ENCODE measurements at places on chromosomes 6 and 20.
A peak's percentile ranks its signal among the peaks of the same experiment; 100 is the strongest.

GRCh38 chr6:66127061-66127460, 420.0 kb upstream of the EYS start:
- H3K27me3 ChIP-seq = no peaks in the 10 kb centered on the region
- H3K4me3 ChIP-seq = no peak overlapping the region
- H3K36me3 ChIP-seq = no peaks in the 10 kb centered on the region
- no peak overlapping the region for H3K27ac ChIP-seq
- no peak for DNase-seq

GRCh38 chr20:34337544-34337943, 25.5 kb upstream of the ITCH start:
- no peak overlapping the region for H3K27ac ChIP-seq
- no peak for DNase-seq
- H3K27me3 ChIP-seq = no peaks in the 10 kb centered on the region
- H3K36me3 ChIP-seq = no peaks in the 10 kb centered on the region
- H3K4me1 ChIP-seq = no peaks in the 10 kb centered on the region
- H3K4me3 ChIP-seq = no peak overlapping the region

GRCh38 chr6:83873869-83874268, 14.4 kb downstream of the CYB5R4 start:
- H3K4me3 ChIP-seq = no peak overlapping the region
- no peak overlapping the region for H3K27ac ChIP-seq
- no peaks in the 10 kb centered on the region for H3K36me3 ChIP-seq
- DNase-seq = no peak
- no peaks in the 10 kb centered on the region for H3K27me3 ChIP-seq

DNA sequence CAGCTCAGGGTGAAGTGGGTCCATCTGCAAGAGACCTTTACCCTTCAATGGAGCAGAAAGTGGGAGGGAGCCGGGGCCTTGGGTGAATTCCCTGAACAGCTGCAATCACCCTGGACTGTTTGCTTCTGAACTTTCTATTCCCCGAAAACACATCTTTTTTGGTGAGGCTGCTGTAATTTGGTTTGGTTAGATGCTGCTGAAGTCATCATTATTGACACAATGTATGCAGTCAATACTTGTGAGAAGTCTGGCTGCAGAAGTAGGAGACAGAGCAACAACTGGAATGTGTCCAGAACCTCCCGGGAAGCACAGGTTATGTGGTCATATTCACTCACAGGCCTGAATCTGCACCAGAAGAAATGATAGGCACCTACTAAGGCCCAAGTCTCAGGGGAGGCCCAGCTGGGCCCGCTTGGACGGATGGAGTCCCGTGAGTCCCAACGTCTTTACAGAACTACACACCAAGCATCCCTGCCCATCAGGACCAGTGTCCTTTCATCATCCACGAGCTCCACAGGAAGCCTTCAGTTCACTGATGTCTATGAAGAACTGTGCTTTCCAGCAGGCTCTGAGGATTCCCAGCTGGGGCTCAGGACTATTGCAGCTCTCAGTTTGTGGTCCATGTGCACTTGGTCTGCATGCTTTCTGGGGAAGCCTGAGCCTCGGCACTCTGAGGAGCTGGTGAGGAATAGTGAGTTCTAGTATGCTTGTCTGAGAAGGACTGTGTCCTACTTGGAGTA, 177.6 kb downstream of the THBS2 start:
- H3K4me3 ChIP-seq = no peak overlapping the region
- no peaks in the 10 kb centered on the region for H3K4me1 ChIP-seq
- no peak for DNase-seq
- no peak overlapping the region for H3K27ac ChIP-seq
- H3K36me3 ChIP-seq = no peaks in the 10 kb centered on the region

GRCh38 chr20:39882806-39883205, 806.2 kb downstream of the MAFB start:
- DNase-seq = no peak
- no peaks in the 10 kb centered on the region for H3K27me3 ChIP-seq
- H3K4me1 ChIP-seq = no peaks in the 10 kb centered on the region
- H3K36me3 ChIP-seq = no peaks in the 10 kb centered on the region

GRCh38 chr6:11705069-11705468, 73.5 kb downstream of the ADTRP start:
- H3K36me3 ChIP-seq = no peaks in the 10 kb centered on the region
- H3K27ac ChIP-seq = no peak overlapping the region
- no peak for DNase-seq

DNA sequence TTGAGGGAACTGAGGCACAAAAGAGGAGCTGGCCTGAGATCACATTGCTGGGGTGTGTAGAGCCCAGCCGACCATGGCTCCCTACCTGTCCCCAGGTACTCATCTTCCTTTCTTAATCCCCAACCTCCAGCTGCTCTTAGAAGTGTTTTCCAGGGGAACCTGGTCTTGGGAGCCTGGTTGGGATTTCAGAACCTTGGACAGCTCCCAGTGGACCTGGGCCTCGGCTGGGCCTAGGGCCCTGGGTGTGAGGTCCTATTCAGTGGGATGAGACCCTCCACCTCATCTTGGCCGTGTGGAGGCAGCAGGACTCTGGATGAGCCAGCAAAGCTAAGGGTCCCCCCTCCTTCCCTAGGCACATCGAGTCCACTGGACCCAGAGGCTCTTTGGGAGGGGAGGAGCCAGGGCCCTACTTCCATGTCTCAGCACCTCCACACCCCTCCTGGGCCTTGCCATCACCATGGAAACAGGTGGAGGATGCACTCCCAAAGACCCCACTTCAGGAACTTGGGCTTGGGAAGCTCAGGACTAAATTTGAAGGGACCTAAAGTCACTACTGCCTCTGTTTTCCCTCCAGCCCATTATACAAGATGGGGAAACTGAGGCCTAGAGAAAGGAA, 38.5 kb downstream of the DLGAP4 start:
- no peak for DNase-seq
- H3K27me3 ChIP-seq = no peaks in the 10 kb centered on the region
- H3K27ac ChIP-seq = no peak overlapping the region
- no peak overlapping the region for H3K4me3 ChIP-seq
- H3K36me3 ChIP-seq = no peaks in the 10 kb centered on the region

- no peak overlapping the region for H3K4me3 ChIP-seq
- DNase-seq = no peak
- no peaks in the 10 kb centered on the region for H3K4me1 ChIP-seq
- H3K27me3 ChIP-seq = no peaks in the 10 kb centered on the region
- H3K27ac ChIP-seq = no peak overlapping the region
- no peaks in the 10 kb centered on the region for H3K36me3 ChIP-seq
Measured at GRCh38 chr6:97292671-97293070, 9.7 kb upstream of the MMS22L start.

- no peaks in the 10 kb centered on the region for H3K36me3 ChIP-seq
- no peak overlapping the region for H3K27ac ChIP-seq
- no peak for DNase-seq
- H3K27me3 ChIP-seq = no peaks in the 10 kb centered on the region
- H3K4me3 ChIP-seq = no peak overlapping the region
Measured at GRCh38 chr6:133587546-133588160, 301.3 kb upstream of the TCF21 start.

DNA sequence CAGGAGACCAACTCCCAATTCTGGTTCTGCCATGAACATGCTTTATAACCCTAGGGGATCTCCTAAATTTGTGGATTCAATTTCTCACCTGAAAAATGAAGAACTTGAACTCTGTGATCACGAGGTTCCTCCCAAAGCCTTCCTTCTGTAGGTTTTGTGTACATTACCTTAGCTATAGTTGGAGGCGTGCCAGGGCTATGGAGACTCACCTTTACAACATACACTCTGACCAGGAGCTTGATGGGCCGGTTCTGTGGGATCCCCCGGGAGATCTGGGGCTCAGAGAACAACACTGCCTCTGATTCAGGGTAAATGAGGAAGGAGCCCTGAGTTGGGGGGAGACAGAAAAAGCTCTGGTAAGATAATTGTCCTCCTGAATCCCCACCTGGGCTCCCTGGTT, 34.1 kb downstream of the ERGIC3 start:
- H3K4me3 ChIP-seq = no peak overlapping the region
- no peak overlapping the region for H3K27ac ChIP-seq
- H3K4me1 ChIP-seq = no peaks in the 10 kb centered on the region
- DNase-seq = no peak
- no peaks in the 10 kb centered on the region for H3K36me3 ChIP-seq
- no peaks in the 10 kb centered on the region for H3K27me3 ChIP-seq

DNA sequence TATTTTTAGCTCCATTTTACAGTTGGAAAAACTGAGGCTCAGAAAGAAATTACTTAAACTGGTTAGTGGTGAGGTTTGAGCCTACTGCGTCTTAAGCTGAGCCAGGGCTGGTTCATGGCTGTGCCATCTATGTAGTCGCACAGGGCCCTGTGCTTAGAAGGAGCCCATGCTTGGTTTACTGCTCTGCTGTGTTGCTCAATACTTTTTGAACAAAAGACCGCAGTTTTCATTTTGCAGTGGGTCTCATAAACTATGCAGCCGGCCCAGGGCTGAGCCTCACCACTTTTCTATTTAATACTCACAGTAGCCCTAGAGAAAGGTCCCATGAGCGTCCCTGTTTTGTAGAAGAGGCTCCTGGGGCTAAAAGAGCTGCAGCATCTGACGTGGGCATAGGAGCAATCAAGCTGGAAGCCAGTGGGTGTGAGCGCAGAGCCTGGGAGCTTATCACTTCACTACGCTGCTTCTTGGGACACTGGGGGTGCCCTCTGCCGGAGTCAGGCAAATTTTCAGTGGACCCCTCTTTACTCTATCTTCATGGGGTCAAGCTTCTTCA, 501 bp downstream of the SIRPB2 start:
- no peak overlapping the region for H3K27ac ChIP-seq
- DNase-seq = no peak
- no peaks in the 10 kb centered on the region for H3K4me1 ChIP-seq
- H3K27me3 ChIP-seq = no peaks in the 10 kb centered on the region
- no peak overlapping the region for H3K4me3 ChIP-seq
- no peaks in the 10 kb centered on the region for H3K36me3 ChIP-seq

- H3K36me3 ChIP-seq = no peaks in the 10 kb centered on the region
- no peaks in the 10 kb centered on the region for H3K27me3 ChIP-seq
- H3K27ac ChIP-seq = no peak overlapping the region
- no peaks in the 10 kb centered on the region for H3K4me1 ChIP-seq
- no peak overlapping the region for H3K4me3 ChIP-seq
Measured at GRCh38 chr6:90631046-90631445, 44.2 kb upstream of the MAP3K7 start.

GRCh38 chr6:116191881-116192280, 62.0 kb downstream of the TSPYL4 start:
- no peaks in the 10 kb centered on the region for H3K4me1 ChIP-seq
- DNase-seq = no peak
- H3K27ac ChIP-seq = no peak overlapping the region
- no peaks in the 10 kb centered on the region for H3K36me3 ChIP-seq
- H3K27me3 ChIP-seq = no peaks in the 10 kb centered on the region

DNA sequence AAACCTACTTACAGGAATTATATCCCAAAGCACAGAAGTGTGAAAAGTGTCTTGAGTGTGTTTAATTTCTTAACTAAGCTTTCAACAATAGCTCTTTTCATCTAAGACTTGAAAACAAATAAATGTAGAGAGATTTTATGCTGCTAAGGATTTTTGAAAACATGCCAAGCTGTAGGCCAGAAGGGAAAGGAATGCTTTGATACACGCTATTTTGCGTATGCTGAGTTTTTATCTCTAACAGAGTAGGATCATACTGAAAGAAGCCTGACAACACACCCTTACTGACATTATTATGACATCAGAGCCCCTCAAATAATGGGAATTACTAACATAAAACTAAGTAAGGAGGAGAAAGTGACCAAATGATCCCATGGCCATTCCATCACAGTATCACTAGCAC, 265.5 kb downstream of the KHDC1L start:
- no peaks in the 10 kb centered on the region for H3K27me3 ChIP-seq
- H3K27ac ChIP-seq = no peak overlapping the region
- DNase-seq = no peak
- H3K4me1 ChIP-seq = no peaks in the 10 kb centered on the region
- no peaks in the 10 kb centered on the region for H3K36me3 ChIP-seq

- no peaks in the 10 kb centered on the region for H3K27me3 ChIP-seq
- no peak overlapping the region for H3K4me3 ChIP-seq
- no peak for DNase-seq
Measured at GRCh38 chr20:24357177-24357576, 112.3 kb upstream of the SYNDIG1 start.

- peaks cover 32% of the 10 kb centered on the region for H3K4me1 ChIP-seq
- H3K27ac ChIP-seq = no peak overlapping the region
- no peak for DNase-seq
Measured at GRCh38 chr6:37523412-37523811, 23.7 kb upstream of the CCDC167 start.

GRCh38 chr6:104799134-104799657, 60.5 kb downstream of the HACE1 start:
- no peaks in the 10 kb centered on the region for H3K4me1 ChIP-seq
- DNase-seq = no peak
- no peak overlapping the region for H3K4me3 ChIP-seq
- H3K36me3 ChIP-seq = peaks cover 4% of the 10 kb centered on the region
- H3K27me3 ChIP-seq = no peaks in the 10 kb centered on the region

GRCh38 chr6:1233924-1234323, 78.0 kb upstream of the FOXQ1 start:
- no peaks in the 10 kb centered on the region for H3K36me3 ChIP-seq
- H3K27ac ChIP-seq = no peak overlapping the region
- H3K4me1 ChIP-seq = no peaks in the 10 kb centered on the region
- no peaks in the 10 kb centered on the region for H3K27me3 ChIP-seq
- no peak for DNase-seq

DNA sequence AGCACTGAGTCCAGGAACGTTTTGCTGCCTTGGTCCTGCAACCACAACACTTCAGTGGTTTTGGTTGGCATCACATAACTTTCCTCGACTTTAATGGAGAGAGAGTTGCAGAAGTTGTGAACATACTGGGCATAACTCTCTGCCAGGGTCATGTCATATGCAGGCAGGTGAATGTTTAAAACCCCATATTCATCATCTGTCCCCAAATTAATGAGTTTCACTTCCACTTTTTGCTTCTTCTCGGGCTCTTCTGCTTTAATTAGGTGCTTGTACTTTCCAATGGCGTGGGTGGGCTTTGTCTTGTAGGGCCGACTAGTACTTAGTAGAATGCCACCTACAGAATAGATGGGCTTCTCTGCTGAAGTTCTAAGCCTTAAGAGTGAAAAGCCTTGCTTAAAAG, 45.2 kb upstream of the TFAP2A start:
- no peaks in the 10 kb centered on the region for H3K36me3 ChIP-seq
- no peak overlapping the region for H3K27ac ChIP-seq
- no peak for DNase-seq
- no peak overlapping the region for H3K4me3 ChIP-seq

DNA sequence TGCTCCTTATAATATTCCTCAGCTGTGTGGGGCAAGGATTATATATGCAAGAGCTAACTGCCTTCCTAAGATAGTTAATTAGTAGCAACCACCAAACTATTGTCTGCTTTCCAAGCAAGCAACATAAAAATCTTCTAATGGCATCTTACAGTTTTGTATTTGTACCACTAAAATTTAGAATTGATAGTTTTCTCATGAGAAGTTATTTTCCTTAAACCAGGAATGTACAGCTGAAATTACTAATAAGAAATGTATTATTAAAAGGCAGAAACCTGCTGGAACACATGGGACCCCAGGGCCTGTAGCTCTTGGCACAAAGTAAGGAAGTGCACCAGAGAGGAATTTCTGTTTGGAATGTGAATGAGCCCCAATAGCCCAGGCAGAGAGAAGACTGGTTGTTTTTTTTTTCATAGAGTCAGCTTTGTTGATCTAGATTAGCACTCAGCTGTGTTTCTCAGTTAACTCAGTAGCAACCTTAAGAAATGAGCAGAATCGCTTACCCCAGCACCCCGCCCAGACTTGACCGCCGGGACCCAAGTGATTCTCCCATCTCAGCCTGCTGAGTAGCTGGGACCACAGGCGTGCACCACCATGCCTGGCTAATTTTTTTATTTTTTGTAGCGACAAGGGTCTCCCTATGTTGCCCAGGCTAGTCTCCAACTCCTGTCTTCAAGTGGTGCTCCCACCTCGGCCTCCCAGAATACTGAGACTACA, 2.6 kb downstream of the MGME1 start:
- no peaks in the 10 kb centered on the region for H3K36me3 ChIP-seq
- no peaks in the 10 kb centered on the region for H3K27me3 ChIP-seq
- H3K27ac ChIP-seq = peak overlapping the region; percentile 82
- peak overlapping the region; percentile 0 for H3K4me3 ChIP-seq
- peaks cover 45% of the 10 kb centered on the region for H3K4me1 ChIP-seq

Measured in CD4-positive, alpha-beta memory T cell (primary cell).